ENCODE measurements at places on chromosomes 4 and X.

DNA sequence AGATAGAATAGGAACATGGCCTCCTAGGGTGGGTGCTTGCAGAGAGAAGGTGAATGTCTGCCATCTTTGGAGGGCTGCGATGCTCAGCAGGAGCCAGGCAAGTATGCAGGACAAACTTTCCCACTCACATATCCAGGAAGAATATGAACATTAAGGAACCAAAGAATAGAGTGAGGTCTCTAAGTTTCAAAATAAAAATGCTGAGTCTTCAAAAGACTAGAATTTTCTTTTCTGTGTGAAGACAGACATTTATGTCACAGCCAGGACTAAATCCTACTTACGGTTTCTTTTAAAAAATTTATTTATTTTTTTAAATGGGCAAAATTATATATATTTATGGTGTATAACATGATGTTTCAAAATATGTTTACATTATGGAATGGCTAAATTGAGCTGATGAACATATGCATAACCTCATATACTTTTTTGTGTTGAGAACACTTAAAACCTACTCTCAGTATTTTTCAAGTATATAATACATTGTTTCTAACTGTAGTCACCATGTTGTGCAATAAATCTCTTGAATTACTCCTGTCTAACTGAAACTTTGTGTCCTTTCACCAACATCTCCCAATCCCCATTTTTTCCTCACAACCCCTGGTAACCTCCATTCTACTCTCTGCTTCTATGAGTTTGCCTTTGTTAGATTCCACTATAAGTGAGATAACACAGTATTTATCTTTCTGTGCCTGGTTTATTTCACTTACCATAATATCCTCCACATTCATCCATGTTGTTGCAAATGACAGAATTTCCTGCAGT is 177.8 kb upstream of the HAND2 start:
- no peak for DNase-seq

DNA sequence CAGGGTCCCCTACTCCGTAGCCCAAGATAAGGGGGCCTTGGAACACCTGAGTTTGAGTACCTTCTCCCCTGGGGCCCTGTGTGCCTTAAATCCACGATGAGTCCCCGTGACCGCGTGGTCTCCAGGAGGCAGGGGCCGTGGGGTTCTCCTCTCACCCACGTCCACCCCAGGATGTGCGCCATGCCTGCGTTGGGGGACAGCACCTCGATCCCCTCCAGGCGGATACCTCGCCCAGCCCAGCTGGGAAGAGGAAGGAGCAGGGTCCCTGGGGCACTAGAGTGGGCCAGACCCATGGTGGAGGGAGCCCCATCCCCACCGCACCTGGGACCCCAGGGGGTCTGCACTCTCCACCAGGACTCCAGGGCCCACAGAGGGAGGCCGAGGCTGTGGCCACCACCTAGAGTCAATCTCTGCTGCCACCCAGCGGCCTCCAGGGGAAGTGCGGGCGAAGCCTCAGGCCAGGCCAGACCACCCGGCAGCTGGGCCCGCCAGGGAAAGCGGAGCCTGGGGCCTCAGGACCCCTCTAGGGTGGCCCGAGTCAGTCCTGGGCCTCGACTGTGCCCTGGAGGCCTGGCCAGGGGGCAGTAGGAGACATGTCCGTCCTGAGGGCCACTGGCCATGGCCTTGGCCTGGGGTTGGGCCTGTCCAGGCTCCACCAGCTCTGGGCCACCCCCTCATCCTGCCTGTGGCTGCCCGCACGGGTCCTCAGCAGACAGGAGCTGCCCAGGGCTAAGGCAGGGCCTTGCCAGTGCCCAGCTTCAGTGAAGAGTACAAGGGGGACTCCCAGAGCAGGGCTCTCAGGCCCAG is 55.0 kb downstream of the FAM53A start:
- no peak for DNase-seq

DNA sequence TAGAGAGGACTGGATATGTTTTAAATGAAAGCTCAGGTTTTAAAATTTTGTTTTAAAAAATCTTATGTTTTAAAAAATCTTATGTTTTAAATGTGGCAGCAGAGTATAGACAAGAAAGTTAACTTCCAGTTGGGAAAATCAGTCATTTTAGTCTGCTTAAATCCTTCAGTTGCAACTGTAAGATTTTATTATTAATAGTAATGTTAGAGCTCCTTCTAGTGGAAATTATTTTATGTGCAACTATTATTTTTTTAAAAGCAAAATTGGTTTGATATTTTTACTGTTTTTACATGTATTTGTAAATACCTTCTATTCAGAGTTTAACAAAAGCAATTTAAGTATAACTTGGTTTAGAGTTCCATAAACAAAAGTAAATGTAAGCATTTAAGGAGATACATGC is 8.5 kb upstream of the NUDT6 start:
- no peak for DNase-seq

GRCh38 chr4:138307319-138307718 is 65.2 kb upstream of the SLC7A11 start:
- DNase-seq, result no peak

- DNase-seq, result no peak
Observed at GRCh38 chr4:5960252-5960880, 57.9 kb downstream of the C4orf50 start.

DNA sequence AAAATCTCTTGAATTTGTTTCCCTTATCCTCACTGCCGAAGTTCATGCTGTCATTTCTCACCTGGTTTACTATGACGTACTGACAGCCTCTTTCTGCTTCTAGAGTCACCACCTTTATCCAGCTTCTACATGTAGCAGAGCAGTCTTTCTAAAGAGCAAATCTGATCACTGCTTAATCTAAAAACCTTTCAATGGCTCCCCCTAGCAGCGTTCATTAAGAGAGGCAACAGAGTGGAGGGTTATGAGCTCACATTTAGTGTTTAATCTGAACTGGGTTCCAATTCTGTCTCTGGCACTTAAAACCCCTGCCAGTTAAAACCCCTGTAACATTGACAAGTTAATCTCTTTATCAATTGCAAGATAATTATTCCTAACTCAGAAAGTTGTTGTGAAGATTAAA is 4.4 kb downstream of the RBPJ start:
- no peak for DNase-seq

GRCh38 chrX:6674734-6675133 is 139.8 kb upstream of the VCX3A start:
- DNase-seq, result no peak

GRCh38 chrX:20973038-20973437 is 401.2 kb upstream of the CNKSR2 start:
- DNase-seq, result no peak

- DNase-seq, result no peak
Observed at GRCh38 chrX:3664921-3665320, 48.5 kb downstream of the PRKX start.

- DNase-seq, result no peak
Observed at GRCh38 chr4:171966356-171966755, 153.2 kb downstream of the GALNTL6 start.

- DNase-seq, result no peak
Observed at GRCh38 chr4:124278477-124278876, 434.1 kb downstream of the ANKRD50 start.

DNA sequence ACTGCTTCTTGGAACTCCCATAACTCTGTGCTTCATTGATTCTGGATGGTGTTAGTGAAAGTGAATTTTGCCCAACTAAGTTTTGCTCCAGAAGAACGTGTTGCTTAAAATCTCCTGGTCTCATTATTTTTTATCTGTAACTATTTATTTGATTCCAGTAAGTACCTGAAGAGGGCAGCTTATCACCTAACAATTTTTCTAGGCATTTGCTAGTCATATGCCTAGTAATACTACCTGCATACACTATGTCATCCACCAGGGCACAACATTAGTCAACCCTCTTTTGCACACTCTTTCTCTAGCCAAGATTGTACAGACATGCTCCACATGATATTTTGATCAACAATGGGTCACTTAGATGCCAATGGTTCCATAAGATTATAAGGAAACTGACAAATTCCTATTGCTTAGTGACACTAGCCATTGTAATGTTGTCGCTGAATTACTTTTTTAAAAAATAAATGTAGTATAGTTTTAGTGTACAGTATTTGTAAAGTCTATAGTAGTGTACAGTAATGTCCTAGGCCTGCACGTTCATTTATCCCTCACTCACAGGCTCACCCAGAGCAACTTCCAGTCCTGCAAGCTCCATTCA is 499.9 kb upstream of the AADAT start:
- no peak for DNase-seq

All from amniotic stem cell (primary cell).